Activated CD4-positive, alpha-beta T cell treated with anti-CD3 and anti-CD28 coated beads for 24 hours (primary cell): ENCODE measurements at places on chromosomes 1 and 21.
A peak's percentile ranks its signal among the peaks of the same experiment; 100 is the strongest.

GRCh38 chr1:33344896-33345560 lies 24.1 kb upstream of the A3GALT2 start:
- no peak for DNase-seq

GRCh38 chr1:113850127-113850796 lies 21.2 kb downstream of the PTPN22 start:
- no peak for DNase-seq

DNA sequence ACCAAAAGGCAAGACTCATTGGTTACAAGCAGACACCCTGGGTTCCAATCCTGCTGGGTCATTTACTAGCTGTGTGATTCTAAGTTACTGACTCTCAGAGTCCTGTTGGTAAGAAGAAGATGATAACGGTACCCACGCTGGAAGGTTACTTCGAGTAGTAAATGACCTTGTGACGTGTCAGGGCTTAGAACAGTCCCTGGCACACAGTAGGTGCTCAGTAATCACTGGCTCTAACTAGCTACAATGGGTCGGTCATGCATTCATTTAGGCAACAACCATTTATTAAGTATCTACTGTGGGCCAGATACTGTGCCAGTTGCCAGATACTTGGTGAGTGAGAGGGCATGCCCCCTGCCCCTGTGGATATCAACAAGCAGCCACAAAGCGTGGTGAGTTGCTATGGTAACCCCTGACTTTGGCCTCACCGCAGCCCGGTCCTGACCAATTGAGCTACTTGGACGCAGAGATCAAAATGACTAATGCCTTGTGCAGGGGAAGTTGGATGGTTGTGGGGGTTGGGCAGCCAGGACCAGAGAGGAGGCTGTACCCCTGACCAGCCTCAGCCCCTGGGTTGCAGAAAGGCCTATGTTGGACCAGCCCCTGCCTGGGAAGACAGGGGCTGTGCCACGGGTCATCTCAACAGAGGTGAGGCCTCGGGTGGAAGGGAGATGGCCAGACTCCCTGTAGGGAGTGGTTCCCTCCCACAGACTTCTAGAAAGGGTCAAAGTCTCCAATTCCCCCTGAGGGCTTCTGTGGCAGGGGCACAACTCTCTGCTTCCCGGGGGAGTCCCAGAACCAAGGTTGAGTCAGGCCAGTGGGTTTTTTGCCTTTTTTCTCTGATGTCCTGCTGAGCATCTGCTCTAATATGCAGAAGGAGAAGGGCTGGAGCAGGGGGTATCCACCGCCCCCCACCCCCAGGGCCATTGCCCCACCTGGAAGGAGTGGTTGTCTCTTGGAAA lies 16.0 kb downstream of the DHRS3 start:
- no peak for DNase-seq

DNA sequence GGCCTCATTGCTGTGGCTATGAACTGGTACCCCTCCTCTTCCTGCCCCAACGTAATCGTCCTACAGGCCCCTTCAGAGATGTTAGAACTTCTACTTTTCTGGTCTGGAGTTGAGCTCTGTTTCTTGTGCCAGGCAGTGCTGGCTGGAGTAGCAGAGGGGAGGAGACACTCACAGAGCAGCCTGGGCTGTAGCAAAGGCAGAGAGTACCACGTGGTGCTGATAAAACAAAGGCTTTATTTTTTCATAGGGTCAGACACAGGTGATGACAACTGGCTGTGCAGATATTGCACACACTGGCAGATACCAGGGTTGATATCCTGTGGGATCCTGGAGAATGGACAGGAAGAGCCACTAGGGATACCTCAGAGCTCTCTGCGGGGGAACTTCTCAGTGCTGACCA lies 23.2 kb downstream of the CRCT1 start:
- no peak for DNase-seq

DNA sequence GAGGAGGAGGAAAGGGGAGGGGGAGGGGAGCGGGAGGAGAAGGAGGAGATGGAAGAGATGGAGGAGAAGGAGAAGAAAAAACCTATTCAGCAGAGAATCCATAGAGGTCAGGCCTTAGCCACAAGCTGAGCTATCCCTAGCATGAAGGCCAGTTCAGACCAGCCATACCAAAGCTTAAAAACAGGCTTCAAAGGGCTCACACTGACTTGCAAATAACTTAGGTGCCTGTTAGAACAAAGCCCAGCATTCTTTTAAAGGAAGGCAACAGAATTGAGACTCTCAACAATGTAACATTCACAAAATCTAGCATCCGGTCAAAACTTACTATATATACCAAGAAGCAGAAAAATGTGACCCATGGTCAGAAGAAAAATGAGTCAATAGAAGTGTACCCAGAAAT lies 43.6 kb upstream of the IFFO2 start:
- DNase-seq: no peak

- DNase-seq: no peak
These were observed 18.1 kb upstream of the EPHA8 start for GRCh38 chr1:22545141-22545540.

GRCh38 chr1:98044071-98044697 lies 123.3 kb upstream of the DPYD start:
- DNase-seq: no peak

DNA sequence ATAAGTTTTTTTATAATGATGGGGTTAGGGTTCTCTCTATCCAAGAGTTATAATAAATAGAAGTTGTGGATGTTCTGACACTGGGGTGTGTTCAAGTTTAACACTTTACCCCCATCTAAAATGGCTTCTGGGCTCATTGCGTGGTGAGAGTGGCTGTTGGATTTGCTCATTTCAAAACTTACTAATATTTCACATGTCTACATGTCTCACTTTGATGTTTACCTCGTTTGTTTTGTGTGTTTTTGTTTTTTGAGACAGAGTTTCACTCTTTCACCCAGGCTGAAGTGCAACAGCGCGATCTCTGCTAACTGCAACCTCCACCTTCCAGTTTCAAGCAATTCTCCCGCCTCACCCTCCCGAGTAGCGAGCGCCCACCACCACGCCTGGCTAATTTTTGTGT lies 3.7 kb downstream of the RRP1B start:
- no peak for DNase-seq

- no peak for DNase-seq
These were observed 303.4 kb upstream of the PRMT6 start for GRCh38 chr1:106753066-106753465.

DNA sequence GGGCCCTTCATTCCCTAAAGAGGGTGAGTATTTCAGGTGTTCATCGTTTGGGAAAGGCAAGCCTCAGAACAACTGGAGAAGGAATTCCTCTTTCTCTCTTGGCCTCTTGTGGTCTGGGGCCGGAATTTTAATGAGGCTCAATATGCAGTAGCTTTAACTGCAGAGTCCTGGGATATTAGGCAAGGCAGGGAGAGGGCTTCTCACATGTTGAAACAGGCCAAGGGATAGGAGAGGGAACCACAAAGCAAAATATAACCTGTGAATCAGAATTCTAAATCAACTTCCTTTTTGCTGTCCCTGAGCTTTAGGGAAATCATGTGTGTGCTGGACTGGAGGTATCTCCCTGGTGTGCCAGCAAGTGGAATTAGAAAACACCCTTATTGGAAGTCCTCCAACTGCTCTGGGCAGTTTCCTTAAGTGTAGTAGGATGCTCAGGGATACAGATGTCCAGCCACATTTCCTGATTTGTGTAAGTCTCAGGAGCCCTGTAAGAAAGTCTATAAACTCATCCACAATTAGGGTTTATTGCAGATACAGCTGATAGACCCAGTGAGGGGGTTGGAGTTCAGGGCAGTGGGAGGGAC lies 215.8 kb upstream of the ZRANB2 start:
- no peak for DNase-seq

GRCh38 chr21:26042181-26042876 lies 128.2 kb downstream of the APP start:
- no peak for DNase-seq

DNA sequence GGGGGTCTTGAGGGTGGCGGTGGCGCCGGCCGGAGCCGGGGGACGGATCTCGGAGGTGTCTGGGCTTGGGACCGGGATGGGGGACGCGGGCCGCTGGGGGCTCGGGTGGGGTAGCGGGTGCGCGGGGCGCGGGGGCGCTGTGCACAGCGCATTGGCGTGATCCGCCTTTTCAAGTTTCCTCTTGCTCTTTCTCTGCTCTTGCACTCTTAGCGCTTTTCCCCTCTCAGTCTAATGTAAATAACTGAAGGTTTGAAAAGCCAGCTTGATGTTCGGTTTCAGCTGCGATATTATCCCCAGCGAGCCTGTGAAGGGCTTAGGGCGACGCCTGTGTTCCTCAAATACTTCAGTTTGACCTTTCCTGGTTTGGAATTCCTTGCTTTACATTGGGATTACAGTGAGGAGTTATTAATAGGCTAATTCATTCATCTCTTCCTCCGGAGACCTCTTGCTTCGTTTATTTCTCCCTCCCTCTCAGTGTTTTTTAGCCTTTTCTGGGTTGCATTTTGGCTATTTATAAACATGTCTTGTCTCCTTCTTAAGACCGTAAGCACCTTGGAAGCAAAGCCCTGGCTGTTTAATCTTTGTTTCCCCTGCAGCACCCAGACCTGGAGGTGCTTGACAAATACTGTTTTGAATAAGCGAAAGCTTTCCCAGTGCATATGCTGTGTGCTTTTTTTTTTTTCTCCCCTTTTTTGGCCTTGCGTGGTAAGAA lies 693 bp downstream of the RAB4A start:
- DNase-seq: peak; percentile 30

- DNase-seq: no peak
These were observed 114.6 kb upstream of the DUSP10 start for GRCh38 chr1:221856228-221857093.

DNA sequence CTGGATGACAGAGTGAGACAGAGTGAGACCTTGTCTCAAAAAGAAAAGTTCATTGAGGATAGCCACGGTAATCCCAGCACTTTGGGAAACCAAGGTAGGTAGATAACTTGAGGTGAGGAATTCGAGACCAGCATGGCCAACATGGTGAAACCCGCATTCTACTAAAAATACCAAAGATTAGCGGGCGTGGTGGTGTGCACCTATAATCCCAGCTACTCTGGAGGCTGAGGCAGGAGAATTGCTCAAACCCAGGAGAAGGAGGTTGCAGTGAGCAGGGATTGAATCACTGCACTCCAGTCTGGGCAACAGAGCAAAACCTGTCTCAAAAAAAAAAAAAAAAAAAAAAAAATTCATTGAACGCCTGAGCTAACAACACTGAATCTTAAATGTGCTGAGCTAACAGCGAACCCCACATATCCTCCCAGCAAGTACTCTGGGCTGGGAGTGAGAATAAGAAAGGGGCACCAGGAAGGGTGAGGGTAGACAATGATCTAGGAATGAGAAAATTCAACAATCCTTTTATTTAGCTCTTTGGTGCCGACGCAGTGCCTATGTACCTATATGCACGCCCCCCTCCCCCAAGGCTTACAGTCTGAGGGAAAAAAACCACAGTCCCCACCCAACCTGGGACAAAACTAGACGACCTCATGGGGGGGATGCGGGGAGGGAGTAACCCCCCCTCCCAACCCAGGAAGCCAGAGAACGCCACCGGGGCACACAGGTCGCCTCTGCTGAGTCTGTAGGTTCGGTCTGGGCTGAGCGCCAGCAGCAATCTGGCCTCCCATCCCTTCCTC lies 1.4 kb upstream of the CACNA1S start:
- DNase-seq: no peak

GRCh38 chr1:206467915-206468314 lies 2.4 kb upstream of the IKBKE start:
- no peak for DNase-seq

DNA sequence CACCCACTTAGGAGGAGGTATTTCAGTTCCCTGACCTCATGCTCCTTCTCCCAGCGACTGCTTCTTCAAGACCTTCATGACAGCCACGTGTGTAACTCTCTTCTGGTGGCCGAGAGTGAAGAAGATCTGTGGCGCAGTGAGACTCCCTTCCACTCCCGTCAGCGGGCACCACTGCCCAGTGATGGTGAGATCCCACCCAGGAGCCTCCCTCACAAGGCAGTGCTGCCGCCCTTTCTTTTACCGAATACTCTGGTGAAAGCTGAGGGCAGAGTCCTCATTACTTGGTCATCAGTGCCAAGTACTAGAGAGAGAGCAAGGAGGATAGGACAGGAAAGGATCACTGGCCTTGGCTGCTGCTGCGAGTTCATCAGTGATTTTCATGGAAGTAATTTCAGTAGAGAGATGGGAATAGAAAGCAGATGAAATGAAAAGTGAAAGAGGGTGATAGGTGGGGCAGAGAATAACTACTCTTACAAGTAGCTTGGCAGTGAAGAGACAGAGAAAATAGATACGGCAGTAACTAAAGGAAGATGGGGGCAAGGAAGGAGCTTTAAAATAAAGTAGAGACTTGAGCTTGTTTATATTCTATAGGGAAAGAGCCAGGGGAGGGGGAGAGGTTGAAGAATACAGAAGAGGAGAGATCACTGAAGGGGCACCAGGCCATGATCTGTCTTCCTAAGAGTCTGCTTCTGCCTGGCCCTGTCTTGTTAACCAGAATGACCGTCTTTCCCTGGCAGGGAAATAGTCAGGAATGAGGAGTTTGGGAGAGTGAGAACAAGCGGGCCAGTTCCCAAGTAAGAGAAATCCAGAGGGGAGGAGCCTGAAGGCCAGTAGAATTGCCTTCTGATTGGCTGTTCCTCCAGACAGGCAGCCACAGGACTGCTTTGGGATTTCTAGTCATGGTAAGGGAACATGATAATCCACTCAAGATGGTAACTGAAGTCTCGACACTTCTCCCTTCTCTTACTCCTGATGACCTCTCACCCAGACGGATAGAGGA lies 18.3 kb downstream of the HYI start:
- no peak for DNase-seq

DNA sequence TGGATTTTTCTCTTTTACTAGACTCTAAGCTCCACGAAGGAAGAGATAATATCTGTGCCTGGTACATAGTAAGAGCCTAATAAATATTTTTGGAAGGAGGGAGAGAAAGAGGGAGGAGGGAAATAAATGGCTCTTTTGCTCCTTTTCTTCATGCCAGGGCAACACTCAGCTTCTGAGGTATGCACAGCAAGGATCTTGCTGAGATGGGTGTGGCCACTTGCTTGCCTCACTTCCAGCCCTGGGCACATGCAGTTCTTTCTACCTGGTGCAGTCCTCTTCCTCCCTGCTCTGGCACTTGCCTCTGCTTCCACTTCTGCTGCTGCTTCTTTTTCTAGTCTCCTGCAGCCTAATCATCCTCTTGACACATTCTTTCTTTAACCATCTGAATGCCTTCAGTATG lies 148.1 kb downstream of the FGGY start:
- DNase-seq: no peak

- DNase-seq: no peak
These were observed 306.1 kb downstream of the CTH start for GRCh38 chr1:70717211-70717610.

DNA sequence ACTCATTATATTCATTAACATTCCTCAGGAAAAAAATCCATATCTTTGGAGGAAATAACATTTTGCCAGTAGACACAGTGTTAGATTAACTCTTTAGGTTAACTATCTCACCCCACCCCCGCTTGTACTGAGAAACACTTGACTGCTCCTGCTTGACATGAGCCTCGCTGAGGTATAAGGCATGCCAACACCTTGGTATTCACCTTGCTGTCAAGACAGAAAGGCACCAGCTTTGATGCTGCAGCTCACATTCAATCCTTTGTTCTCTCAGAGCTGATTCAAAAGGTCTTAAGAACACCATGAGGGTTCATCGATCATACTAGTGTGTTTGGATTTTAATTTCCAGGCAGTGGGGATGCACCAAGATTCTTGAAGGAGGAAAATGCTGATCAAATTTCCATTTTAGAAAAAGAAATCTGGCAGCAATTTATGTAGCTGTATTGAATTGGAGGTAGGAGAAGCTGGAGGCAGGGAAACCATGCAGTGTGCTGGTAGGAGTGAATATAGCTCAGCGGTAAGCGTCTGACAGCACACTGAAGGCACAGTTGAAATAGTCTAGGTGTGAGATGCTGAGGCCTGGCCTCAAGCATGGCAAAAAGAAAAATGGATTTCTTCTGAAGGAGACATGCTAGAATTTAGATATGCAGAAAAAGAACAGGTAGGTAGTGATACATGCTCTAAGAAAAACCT lies 108.0 kb upstream of the ST6GALNAC5 start:
- DNase-seq: no peak
